ENCODE measurements at places on chromosomes 11 and 22.

DNA sequence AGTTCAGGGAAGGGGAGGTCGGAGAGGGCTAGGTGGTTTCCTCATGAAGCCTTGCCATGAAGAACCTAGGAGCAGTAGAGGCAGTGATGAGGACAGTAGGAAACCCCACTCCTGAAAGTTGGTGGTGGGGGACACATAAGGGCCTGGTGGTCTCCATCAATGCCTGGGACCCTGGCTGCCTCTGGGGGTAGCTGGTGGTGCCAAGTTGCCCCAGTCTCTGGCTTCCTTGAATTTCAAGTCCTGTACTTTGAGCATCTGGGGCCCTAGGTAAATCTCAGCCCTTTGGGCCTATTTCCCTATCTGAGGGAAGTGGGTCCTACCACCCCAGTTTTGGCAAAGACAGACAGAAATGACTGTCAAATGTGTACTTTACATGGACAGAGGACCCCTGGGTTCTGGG is 28.1 kb downstream of the AMPD3 start:
- DNase-seq: no peak

GRCh38 chr22:39612811-39613548 is 42.4 kb downstream of the CACNA1I start:
- no peak for DNase-seq

DNA sequence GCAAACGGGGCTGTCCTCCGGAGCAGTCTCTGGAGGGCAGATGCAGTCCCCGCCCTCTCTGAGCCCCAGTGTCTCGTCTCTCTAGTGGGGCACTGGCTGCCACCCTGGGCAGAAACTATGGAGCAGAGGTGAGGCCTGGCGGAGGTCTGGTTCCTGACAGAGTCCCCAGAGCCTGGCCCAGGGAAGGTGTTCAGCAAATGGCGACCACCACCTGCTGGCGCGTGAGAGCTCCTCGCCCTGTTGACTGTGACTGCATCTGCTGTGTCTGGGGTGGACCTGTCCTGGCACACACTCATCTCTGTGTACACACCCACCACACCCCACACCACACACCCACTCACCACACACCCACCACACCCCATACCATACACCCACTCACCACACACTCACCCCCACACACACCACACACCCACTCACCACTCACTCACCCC is 18.3 kb upstream of the TTLL12 start:
- DNase-seq: no peak

DNA sequence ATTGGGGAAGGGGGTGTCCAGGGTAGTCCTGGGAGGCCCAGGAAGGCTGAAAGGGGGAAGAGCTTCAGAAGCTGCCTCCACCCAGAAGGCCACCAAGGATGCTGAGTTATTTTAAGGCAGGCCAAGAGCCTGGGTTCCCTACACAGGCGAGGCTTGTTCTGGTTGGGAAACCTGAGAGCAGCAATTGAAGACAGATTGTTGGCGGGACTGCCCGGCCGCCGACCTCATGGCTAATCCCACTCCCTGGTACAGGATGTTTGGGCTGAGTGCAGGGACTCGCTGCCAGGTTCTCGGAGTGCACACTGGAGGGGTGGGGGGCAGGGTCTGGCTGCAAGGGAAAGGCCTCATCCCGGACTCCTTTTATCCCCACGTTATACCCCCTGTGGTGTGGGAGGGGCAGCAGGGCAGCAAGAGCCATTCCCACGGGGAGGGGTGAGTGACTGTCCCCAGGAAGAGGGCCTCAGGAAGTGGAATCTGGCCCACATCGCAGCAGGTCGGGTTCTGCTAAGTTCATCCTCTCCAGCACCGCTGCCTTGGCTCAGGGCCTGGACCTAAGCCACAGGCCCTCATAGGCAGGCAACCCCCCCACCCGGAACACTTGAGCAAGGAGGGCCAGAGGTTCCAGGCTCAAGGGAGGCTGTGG is 43.6 kb upstream of the PRR5 start:
- DNase-seq: no peak

DNA sequence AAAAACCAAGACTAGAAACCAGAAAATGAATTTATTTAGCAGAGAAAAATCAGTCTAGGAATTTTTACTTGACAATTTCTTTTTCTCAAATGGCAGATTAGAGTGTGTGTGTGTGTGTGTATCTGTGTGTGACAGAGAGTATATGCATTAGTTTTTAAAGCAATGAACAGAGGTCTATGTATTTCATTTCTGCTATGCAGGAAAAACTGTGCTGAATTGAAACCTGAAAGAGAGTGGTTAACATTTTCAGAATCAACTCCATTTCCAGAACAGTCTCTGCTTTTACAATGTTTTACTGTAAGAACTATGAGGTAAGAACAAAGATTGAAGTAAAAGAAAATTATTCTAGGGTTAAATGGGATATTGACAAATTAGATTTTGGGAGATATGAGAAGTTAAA is 114.8 kb downstream of the GRM5 start:
- DNase-seq: no peak

DNA sequence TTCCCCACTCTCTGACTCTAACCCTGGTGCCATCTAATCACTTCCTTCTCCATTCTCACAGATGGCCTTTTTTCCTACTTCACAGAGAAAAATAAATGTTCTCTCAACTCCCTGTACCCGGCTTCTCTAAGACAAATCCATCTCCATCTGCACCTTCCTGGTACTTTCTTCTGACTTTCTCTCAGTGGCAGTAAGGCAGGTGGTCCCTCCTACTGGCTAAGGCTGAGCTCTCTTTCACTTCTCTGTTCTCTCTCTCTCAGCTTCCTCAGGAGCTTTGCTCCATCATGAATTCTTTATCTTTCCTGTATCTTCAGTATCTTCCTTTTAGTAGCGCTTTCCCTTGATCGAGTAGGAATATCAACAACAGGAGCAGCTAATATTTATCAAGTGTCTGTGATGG is 421.6 kb downstream of the TMEM135 start:
- DNase-seq: no peak

DNA sequence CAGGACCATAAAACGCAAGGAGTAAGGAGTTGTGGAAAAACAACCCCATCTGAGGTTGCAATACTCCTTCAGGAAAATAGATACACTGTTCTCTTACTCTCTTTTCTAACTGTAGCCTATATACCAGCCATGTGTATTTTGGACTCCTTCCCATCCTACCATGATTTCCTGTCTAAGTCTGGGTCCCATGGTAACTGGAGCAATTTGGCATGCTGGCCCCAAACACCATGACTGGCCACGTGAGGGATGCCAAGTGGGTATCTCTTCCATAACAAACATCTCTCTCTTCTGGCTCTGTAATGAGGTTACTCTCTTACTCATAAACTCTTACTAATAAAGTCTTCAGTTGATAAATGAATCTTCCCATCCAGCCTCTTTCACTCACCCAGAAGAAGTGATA is 26.5 kb downstream of the ABTB2 start:
- DNase-seq: no peak

DNA sequence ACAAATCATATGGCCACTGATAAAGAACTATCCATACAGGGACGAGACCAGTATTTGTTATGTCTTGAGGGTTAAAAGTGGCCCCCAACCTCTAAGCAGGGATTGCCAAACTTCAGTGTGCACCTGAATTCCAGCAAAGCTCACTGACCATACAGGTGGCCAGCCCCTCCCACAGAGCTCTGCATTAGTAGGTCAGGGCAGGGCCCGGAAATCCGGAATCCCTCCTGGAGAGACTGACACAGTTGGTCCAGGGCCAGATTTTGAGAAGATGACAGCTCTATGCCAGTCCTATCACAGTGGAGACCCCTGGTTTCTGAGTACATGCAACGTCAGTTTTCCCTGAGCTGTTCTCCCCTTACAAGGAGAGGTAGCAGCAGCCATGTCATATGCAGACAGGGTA is 20.8 kb downstream of the VPS37C start:
- no peak for DNase-seq

DNA sequence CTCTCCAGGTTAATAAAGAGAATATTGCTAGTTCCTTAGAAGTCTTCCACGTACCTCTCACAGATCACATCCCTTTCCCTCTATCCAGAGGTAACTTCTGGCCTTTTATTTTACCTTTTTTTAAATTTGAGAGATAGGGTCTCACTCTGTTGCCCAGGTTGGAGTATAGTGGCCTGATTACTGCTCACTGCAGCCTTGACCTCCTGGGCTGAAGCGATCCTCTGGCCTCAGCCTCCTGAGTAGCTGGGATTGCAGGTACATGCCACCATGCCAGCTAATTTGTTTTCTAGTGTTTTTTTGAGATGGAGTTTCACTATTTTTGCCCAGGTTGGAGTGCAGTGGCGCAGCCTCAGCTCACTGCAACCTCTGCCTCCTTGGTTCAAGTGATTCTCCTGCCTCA is 24.4 kb downstream of the YAP1 start:
- DNase-seq: no peak

GRCh38 chr11:126281666-126282175 is 1.2 kb upstream of the TIRAP start:
- no peak for DNase-seq

- DNase-seq: no peak
Observed at GRCh38 chr11:5242208-5242607, 7.4 kb downstream of the HBG1 start.

- no peak for DNase-seq
Observed at GRCh38 chr11:61018059-61018458, 46.6 kb downstream of the CD6 start.

DNA sequence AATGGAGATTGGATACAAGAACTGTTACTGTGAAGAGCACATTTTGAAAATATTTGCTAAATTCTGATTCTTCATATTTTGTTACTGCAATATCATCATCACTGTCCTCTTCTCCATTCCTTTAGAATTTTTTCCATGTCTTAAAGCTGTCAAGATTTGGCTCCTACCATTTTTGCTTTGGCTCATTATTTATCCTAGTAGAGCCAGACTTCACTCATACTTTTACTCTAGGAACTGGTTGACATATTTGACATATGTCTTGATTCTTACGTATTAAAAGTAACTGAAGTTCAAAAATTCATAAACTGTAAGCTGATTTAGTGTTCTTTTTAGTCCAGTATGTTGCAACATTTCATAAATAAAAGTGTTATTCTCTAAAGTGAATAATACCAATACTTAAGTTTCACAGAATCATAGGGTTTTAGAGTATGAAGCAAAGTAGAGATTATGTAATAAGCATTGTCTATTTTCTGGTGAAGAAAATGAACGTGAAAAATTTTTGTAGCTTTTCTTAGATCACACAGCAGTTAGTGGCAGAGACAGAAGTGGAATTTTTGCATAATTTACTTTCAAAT is 225.6 kb downstream of the TMEM135 start:
- DNase-seq: no peak

- DNase-seq: no peak
Observed at GRCh38 chr11:36487619-36488018, 22.5 kb downstream of the TRAF6 start.

GRCh38 chr22:27504360-27505253 is 296.9 kb downstream of the MN1 start:
- DNase-seq: no peak

DNA sequence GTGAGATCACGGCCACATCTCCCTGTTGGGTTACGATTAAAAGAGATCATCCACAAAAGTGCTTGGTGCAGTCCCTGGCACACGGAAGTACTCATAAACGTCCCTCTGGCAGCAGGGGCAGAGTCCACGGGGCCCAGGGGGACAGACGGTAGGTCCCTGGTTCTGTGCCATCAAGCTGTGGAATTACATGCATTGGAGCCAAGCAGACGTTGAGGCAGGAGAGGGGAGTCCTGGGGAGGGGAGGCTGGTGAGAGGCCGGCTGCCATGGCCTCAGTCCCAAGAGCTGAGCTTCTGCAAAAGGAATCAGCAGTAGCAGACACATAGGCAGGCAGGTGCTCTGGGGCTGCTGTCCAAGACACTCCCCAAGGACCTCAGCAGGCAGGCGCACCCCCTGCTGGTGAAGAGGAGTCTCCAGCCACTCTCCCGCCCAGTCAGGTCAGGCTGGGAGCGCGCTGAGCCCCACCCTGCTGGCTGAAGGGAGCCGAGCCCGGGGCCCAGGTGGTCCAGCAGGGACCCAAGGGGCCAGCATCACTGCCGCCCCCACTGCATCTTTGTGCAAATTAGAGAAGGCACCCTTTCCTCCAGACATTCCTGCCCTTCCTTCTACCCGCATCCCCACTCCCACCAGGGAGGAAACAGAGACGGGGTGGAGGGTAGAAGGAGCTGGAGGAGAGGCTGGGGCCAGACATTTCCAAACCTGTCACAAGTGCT is 7.6 kb upstream of the KCTD17 start:
- no peak for DNase-seq

- no peak for DNase-seq
Observed at GRCh38 chr22:45756558-45756957, 84.9 kb downstream of the ATXN10 start.

- no peak for DNase-seq
Observed at GRCh38 chr11:30451626-30452025, 128.7 kb downstream of the ARL14EP start.

DNA sequence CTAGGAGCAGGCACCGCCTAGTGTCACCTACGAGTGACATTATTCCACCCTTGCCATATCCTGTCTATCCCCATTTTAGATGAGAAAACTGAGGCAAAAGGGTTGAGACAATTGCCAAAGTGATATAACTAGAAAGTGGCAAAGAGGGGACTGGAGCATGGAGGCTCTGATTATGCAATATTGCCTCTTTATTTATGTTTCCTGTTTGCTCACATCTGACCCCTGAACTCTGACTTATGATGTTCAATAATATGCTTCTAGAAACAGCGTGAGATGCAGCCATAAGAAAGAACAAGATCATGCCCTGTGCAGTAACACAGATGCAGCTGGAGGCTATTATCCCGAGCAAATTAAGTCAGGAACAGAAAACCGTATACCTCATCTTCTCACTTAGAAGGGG is 7.7 kb downstream of the ELF5 start:
- no peak for DNase-seq

- no peak for DNase-seq
Observed at GRCh38 chr11:58647141-58647699, 24.8 kb downstream of the CNTF start.

GRCh38 chr11:13446444-13446843 is 16.6 kb downstream of the BTBD10 start:
- DNase-seq: no peak

All from T-helper 22 cell (primary cell).